ENCODE measurements at places on chromosomes 13 and 19. TPM values are rescaled to one million over a fixed set of nuclear protein-coding genes. Genes with fewer than 3 reads are reported as not detected.

GRCh38 chr19:12750851-12751250 lies 740 bp upstream of the BEST2 start:
- DNase-seq, result no peak

- DNase-seq, result no peak
Observed at GRCh38 chr19:37074819-37075362, 3.3 kb upstream of the ZNF420 start.

DNA sequence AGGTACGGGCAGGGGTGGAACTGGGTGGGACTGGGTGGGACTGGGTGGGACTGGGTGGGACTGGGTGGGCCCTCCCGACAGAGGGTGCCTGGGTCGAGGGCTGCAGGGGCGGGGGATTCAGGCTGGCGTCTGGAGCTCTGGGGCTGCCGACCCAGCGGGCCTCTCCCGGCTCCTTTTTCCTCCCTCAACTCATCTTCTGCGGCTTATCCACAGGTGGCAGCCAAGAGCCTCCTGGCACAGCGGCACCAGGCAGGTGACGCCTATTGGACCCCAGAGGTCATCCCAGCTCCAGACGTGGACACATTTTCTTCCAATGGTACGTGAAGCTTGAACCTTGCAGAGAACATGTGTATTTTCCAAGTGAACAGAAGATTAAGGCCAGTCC lies 533 bp downstream of the ZNF544 start:
- DNase-seq, result no peak

DNA sequence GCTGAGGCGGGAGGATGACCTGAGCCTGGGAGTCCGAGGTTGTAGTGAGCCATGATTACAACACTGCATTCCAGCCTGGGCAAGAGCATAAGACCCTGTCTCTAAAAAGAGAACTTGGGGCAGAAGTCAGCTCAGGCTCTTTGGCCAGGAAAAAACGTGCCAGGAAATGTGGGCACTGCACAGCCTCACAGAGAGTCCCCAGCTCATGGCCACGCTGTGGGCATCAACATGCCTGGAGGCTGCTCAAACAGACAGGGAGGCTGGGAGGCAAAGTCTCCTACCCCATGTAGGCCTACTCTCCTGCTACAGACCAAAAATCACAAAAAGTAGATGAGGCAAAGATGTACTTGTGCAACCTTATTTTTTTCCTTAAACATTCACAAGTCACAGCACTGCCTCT lies 49.4 kb downstream of the PEPD start:
- no peak for DNase-seq

DNA sequence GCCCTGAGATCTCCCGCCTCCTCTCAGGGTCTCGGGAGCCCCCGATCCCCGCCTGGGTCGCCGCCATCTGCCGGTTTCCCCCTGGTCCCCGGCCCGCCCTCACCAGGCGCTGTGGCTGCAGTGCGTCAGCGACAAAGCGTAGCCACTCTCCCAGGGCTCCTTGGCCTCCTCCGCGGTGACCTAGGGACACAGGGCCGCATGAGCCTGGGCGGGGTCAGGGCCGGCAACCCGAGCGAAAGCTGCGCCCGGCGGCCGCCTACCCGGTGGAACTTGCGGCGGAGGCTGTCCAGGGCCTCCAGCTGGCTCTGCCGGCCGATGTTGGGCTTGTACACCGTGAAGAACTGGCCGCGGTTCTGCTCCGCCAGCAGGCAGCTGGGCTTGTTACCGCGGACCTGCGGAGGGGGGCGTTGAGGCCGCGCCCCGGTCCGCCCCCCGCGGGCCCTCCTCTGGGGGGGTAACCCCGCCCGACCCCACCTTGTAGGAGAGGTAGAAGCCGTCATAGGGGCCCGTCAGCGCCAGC lies 5.3 kb downstream of the GPX4 start:
- DNase-seq, result no peak

DNA sequence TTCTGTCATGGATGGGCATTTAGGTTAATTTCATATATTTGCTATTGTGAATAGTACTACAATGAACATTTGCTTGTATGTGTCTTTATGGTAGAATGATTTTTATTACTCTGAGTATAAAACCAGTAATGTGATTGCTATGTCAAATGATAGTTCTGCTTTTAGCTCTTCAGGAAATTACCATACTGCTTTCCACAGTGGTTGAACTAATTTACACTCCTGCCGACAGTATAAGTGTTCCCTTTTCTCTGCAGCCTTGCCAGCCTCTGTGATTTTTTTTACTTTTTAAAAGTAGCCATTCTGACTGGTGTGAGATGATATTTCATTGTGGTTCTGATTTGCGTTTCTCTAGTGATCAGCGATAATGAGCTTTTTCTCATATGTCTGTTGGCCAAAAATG lies 6.5 kb downstream of the SIGLEC7 start:
- DNase-seq, result no peak

DNA sequence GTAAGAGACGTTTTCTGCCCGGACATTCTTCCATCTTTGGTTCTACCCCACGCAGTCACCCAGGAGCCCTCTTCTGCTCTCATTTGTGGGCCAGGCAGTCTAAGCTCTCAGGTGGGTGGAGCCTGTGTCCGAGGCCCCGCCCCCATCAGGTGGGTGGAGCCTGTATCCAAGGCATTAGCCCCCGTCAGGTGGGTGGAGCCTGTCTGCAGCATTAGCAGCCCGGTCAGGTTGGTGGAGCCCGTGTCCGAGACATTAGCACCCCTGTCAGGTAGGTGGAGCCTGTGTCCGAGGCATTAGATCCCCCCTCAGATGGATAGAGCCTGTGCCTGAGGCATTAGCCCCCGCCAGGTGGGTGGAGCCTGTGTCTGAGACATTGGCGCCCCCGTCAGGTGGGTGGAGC lies 45.5 kb upstream of the C13orf46 start:
- DNase-seq, result no peak

DNA sequence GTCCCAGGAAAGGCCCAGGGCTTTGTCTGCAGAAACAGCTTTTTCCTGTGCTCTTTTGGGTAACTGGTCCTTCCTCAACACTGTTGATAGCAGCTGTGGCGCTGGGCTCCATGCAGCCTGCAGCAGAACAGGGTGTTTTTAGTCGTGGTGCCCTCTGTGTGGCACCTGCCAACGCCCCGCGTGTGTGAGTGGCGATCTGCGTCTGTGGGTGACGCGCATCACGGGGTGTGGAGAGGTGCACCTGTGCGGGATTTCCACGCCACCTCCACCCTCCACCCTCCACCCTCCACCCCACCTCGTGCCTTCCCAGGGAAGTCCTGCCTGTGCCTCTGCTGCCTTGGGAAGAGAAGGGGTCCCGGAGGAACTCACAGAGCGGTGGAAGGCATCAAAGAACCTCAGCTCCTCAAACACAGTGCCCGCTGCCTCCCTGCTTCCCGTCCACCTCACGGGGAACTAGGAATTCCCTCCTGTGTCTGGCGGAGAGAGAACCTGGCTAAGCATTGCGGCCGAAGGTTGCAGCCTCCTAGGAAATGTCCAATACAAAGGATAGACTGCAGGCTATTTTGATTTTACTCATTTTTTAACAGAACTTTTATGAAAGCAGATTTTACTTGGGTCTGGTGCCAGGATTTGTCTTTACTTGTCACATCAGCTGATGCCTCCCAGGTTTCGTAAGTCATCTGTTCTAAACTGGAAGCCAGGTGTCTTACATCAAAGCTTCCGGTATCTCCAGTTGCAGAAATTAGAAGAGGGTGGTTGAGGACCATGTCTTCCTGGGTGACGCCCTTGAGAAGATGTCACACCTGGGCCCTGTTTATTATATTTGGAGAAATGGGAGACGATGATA lies 84.0 kb downstream of the ATP11A start:
- no peak for DNase-seq

GRCh38 chr13:39600766-39601165 lies 2.2 kb downstream of the LHFPL6 start:
- no peak for DNase-seq

DNA sequence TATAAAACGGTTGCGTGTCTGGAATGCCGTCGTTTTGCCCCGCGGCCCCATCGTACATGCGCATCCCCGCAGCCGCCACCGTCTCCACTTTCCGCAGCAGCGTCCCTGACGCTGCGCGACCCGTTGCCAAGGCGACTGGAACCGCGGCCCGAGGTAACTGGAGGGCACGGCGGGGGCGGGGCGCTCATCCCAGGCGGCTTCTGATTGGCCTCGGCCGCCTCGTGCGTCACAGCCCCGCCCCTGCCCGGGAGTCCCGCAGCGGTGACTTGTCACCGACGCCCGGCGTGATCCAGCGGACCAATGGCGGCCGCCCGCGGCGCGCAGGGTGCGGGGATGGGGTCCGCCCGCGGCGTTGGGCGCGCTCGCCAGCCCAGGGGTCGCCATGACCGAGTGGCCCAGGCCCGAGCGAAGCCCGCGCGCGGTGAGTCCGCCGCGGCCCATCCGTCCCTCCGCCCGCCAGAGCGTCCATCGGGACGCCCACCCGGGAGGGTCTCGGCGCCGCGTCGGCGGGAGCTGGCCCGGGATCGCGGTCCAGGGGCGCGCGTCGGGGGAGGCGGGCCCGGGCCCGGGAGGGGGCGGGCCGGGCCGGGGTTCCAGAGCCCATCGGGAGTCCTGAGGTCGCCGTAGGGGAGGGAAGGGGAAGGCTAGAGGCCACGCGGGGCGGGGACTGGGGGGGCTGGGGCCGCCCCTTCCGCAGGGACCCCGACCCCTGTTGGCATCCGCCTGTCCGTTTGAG lies at the start of gene ZSCAN1:
Gene ZSCAN1 (plus strand): TSS at position 285 of the 736 bp plus-strand sequence. CDS start 3,812 bp downstream, outside the sequence.
- DNase-seq, result peak; percentile 0

DNA sequence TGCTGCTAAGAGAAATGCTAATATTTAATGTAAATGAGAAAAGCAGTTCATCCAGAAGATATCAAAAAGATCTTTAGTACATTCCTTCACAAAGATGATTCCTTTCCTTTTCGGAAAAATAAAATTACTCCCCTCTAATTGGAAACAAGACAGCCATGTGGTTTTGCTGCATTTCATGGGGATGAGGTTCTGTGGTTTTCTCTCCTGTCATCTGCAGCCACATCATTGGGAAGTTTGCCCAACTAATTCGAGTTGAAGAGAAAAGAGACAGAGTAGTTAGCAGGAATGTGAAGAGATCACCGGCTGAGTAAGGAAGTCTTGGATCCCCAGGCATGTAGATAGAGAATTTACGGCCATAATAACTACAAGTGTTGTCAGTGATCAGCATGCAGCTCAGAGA lies 122.1 kb downstream of the CYSLTR2 start:
- DNase-seq, result no peak

DNA sequence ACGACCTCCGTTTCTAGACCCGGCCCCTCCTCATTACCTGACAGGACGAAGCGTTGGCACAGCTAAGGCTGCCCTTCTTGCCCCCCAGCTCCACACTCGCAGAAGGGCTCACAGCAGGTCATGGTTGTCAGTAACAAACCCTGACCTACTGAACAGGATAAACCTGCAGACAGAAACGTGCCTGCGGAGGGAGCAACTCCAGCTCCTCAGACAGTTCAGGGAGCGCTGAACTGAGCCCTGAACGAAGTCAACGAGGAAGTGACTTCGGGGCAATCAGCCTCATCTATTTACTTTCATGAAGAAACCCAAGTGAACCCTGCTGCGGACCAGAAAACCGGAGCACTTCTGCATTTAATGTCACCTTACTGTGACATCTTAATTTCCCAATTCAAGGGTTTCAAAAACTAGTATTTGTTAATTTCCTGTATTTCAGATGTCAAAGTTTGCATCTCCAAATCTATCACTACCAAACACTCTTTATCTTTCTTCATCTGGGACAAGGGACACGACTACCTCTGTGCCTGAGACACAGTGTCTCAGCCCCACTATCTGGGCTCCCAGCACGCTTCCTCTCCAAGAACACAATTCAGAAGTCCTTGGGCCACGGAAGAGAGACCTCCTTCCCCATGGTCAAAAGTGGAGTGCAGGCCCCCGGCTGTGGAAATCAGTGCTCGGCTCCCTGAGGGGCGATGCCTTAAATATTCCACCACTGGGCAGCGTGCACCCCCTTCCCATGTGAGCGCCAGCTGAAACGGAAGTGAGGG lies 40.2 kb downstream of the CARS2 start:
- no peak for DNase-seq

- DNase-seq, result no peak
Observed at GRCh38 chr19:49570997-49571676, 9.2 kb downstream of the NOSIP start.

TNFRSF19 gene
- 8.5 TPM for total RNA-seq

DNA sequence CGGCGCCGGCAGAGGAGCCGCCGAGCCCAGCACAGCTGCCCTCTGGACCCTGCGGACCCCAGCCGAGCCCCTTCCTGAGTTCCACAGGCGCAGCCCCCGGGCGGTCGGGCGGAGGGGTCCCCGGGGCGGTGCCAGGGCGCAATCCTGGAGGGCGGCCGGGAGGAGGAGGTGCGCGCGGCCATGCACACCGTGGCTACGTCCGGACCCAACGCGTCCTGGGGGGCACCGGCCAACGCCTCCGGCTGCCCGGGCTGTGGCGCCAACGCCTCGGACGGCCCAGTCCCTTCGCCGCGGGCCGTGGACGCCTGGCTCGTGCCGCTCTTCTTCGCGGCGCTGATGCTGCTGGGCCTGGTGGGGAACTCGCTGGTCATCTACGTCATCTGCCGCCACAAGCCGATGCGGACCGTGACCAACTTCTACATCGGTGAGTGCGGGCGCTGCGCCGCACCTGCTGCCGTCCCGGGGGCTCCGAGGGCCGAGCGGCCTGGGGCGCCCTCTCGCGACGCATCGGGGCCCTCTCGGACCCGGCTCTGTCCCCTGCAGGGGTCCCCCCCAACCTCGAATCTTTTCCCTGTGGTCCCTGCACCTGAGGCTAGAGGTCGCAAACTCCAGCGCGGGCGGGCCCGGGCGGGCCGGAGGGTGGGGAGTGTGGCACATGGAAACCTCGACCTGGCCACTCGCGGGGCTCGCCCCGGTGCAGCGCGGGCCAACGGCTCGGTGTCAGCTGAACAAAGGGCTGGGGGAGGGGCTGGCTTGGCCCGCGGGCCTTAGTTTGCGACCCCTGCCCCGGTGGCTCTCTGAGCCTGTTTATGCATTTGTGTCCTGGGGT lies at the start of gene KISS1R:
Gene KISS1R (plus strand): TSS at position 11 of the 829 bp plus-strand sequence. CDS start 170 bp downstream, at position 181.
- peak; percentile 43 for DNase-seq

GRCh38 chr13:19159761-19160420 lies 21.7 kb downstream of the TUBA3C start:
- DNase-seq, result no peak

RFPL4A gene
- total RNA-seq, result 0.33 TPM

ONECUT3 gene
- under 0.01 TPM for total RNA-seq

PNMA8B gene
- 4.7 TPM for total RNA-seq

DNA sequence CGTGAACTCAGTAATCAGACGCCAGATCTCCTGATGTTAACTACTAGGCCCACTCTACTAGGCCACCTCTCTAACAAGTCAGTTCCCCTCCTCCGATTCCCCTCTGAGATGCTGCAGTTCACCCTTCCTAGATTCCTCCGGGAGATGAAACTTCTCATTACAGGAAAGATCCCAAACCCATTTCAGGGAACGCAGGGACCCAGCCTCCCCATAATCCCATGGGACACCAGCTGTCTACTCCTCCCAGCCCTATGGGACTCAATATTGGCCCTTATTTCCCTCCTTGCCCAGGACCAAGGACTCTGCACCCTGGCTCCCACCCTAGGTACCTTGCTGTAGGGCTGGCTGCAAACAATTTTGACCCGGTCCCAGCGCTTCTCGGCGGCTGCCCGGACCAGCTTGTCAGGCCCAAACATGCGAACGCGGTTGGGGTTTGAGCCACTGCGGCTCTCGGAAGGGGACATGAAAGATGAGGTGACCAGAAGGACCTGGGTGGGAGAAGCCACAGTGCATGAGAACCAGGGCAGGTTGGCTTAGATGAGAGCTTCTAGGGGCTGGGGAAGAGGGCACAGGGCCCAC lies 20.9 kb downstream of the XRCC1 start:
- no peak for DNase-seq
